Retina (tissue), 1 donor: ENCODE measurements at places on chromosomes 2 and 18.

DNA sequence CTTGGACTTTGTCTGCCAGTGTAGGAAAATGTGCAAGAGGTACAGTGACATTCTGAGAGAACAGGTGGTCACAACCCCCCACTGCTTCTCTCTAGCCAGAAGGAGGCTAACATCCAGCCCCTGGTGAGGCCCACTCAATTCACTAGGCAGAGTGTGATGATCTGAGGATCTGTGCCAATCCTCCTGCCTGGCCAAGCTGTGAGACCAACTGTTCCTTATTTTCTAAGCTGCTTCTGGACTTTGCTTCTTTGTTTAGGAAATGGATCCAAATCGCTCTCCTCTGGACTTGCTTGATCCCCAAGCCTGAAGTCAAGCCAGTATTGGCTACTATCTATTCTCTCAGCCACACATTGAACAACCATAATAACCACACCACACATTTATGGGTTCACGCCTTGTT lies 202.8 kb downstream of the PIK3C3 start:
- peak; percentile 25 for DNase-seq

- no peak for DNase-seq
Measured at GRCh38 chr2:65574993-65575392, 142.6 kb upstream of the SPRED2 start.

DNA sequence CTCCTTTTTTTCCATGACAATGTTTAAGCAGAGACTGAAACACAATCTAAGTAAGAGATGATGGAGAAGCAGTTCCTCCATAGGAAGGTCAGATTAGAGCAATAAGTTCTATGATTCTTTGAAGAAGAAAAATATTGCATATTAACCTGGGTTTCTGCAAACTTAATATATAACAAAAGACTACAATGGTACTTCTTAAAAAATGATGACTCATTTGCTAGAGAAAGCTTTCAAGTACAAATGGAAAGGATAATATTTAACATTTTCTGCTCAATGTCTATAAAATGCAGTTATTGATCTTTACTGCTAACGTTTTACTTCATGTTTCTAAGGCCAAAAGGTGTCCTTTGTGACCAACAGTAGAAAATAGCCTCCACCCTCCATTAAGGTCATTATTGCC lies 158.6 kb downstream of the DOCK10 start:
- no peak for DNase-seq

GRCh38 chr2:105643405-105644173 lies 101.1 kb upstream of the NCK2 start:
- peak; percentile 23 for DNase-seq

DNA sequence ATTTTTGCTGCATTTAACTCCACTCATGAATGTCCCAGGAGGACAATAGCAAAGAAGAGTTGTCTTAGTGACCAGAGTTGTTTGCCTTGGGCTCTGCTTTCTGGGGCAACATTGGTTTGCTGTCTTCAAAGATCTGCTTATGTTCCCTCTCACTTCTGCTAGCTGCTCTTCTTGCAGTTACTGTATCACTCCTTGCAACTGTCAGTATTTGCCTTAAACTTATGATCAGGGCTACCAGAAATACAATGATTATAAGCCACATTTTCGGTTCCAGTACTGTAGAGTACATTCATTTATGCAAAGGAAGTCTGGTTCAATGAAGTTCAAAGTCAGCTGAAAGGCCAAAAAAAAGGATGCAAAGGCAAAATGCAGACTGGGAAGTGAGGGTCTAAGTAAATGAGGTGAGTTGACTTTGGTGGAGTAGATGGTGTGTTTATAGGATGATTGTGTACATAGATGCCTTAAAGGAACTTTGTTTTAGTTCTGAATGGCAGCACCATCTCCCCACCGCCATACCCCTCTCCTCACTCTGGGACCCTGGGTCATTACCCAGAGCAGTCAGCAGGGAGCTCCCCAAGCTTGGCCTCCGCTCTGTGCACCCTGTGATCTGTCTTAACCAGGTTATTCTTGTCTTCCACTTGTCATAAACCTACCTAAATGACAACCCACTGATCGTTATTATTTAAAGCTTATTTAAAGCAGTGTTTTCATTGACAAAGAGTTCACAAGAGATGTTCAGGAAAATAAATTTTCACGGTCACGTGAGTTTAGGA lies 236.0 kb downstream of the DOK6 start:
- DNase-seq, result no peak

- DNase-seq, result no peak
Measured at GRCh38 chr18:5995626-5996025, 100.3 kb upstream of the TMEM200C start.

GRCh38 chr18:45900623-45901022 lies 66.5 kb downstream of the EPG5 start:
- no peak for DNase-seq

GRCh38 chr2:113114224-113114945 lies 13.0 kb upstream of the IL1RN start:
- DNase-seq, result no peak

GRCh38 chr2:203824603-203825002 lies 43.0 kb upstream of the CTLA4 start:
- DNase-seq, result no peak

DNA sequence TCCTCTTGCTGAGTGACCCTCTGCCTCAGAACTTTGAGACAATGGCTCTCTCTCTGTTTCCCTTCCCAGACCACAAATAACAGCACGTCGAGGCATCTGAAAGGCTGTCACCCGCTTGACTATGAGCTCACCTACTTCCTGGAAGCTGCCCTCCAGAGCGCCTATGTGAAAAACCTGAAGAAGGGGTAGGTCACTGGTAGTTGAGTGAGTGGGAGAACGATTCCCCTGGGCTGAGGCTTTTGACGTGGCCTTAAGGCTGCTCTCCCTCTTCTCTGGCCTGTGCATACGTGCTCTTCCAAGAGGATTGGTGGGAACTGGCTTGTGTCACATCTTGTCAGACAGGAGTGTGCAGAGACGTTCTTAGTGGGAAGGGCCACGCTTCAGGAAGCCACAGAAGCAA lies 63.1 kb upstream of the MCFD2 start:
- DNase-seq, result no peak

DNA sequence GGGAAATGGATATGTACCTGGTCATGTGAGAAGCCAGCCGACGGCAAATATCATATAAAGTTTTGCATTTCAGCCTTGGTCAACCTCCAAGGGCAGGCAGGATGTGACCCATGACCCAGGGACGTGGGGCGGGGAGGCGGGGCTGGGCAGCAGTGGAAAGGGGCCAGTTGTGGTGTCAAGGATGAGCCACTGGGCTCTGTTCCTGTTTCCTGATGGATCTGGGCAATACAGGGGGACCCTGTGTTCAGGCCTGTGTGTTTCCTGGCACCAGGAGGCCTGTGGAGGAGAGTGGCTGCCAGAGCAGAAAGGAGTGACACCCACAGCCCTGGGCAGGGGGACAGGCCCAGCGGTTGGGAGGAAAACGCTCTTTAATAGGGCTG lies 106.9 kb downstream of the GATA6 start:
- no peak for DNase-seq

DNA sequence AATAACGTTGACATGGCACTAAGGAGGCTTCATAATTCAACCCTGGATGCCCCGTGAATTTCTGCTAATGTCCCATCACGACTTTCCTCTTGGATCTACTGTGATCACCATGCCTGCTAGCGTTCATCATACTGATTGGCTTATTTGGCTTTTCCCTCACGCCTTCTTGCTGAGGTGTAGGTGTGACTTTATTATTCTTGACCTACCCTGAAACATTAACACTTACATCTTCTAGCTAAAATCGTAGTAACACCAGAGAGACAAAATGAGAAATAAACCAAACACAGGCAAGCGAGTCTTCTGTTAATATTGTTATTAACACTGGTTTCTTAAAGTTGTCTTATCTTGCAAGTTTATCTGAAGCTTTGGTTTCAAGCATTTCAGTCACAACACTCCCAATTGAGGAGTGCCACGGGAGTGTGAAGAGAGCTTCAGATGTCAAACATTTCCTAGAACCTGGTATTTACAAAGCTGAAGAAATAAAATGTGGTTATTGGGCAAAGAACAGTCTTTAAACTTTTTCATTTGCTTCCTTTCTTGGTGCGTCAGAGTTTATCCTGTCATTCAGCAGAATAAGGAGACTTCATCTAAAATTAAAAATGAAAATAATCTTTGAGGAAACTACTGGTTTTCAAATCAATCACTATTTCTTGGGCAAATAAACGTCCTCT lies 15.4 kb upstream of the STAT1 start:
- no peak for DNase-seq

DNA sequence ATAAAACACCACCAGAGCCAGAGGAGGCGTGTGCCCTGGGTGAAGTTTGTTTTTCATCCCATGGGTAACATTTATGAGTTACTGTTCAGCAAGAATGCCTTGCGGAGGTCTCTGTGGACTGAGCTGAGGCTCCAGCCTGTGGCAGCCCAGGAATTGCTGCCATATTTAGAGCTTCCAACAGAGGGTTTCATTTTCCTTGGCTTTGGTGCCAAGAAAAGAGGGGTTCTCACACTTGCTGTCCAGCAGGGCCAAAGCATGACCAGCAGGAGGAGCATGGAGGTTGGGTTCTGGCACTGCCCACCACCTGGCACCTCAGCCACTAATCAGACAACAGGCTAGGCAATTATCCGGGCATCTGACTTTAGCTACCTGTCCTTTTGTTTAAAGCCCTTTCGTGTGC lies 36.7 kb downstream of the EPAS1 start:
- no peak for DNase-seq

DNA sequence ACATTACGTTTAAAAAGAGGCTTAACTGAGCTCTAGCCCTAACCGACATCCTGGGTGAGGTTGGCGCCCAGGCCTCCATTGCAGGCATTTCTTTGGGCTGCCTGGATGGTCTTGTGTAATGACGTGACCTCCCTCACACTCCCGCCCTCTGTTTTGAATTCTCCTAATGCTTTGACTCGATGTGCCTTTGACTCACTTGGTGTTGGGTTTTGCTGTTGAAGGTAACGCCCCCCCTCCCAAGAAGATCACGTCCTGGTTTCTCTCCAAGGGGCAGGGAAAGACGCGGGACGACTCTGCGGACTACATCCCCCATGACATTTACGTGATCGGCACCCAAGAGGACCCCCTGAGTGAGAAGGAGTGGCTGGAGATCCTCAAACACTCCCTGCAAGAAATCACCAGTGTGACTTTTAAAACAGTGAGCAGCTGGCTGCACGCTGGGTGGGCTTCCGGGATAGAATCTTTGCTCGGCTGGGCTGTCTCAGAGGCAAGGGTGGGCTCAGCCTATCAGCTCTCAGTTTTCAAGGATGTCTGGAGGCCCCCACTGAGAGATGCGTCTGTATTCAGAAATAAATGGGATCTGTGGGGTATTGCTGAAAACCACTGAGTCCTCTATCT lies 87.9 kb upstream of the ATG16L1 start:
- DNase-seq, result no peak

DNA sequence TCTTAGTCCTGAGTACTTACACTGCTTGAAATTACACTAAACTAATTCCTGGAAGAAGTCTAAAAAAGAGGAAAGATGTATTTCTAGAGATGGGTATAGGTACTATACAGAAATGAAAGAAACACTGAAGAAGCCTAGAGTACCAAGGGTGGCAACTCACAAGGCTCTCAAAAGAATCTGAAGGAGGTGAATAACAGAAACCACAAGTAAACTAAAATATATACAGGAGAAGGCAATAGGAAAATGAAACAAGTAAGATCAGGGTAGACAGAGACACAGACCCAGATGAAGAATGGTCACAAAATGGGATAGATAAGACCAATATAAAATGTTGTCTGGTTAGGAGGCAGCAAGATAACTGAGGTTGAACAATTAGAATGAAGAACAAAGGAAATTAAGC lies 59.9 kb downstream of the USP37 start:
- no peak for DNase-seq

GRCh38 chr2:189134485-189134884 lies 45.1 kb downstream of the COL5A2 start:
- no peak for DNase-seq

- DNase-seq, result peak; percentile 28
Measured at GRCh38 chr18:1017227-1018058, 112.8 kb downstream of the ADCYAP1 start.

GRCh38 chr2:224570328-224570993 lies 14.7 kb downstream of the CUL3 start:
- DNase-seq, result no peak

- no peak for DNase-seq
Measured at GRCh38 chr2:172322049-172322448, 105.3 kb upstream of the ITGA6 start.

GRCh38 chr2:45640576-45640975 lies 10.9 kb upstream of the PRKCE start:
- no peak for DNase-seq

- DNase-seq, result no peak
Measured at GRCh38 chr2:128154225-128154624, 63.2 kb downstream of the UGGT1 start.

- DNase-seq, result no peak
Measured at GRCh38 chr2:216236486-216236885, 127.3 kb downstream of the XRCC5 start.

- no peak for DNase-seq
Measured at GRCh38 chr2:235692671-235693171, 198.9 kb downstream of the AGAP1 start.
